Kidney epithelial cell (primary cell): ENCODE measurements at places on chromosomes 3 and 15. TPM values are rescaled to one million over a fixed set of nuclear protein-coding genes. Genes with fewer than 3 reads are reported as not detected.
A peak's percentile ranks its signal among the peaks of the same experiment; 100 is the strongest.

DNA sequence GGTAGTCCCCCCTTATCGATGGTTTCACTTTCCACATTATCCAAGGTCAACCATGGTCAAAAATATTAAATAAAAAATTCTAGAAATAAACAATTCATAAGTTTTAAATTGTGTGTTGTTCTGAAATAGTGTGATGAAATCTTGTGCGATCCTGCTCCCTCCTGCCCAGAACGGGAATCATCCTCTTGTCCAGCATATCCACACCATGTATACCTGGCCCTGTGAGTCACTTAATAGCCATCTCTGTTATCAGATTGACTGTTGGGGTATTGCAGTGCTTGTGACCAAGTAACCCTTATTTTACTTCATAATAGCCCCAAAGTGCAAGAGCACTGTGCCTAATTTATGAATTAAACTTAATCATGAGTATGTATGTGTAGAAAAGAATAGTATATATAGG lies 19.1 kb downstream of the FAM81A start:
- DNase-seq = no peak

DNA sequence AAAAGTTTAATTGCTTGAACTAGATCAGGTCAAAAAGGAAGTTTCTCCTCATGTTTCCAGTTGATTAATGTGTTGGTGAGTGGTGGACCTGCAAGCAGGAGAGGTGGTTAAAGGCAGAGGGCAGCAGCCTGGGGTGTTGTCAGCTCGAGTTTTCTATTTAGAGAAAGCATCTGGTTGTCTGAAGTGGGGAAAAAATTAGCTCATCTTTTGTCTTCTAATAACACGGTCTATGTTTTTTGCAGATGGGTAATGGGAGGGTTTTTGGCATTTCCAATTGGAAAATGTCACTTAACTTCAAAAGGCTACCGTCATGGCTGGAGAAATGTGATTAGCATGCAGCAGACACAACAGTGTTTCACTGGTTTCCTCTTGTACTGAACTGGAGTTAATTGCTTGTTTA lies 122.6 kb downstream of the ITPR1 start:
- no peak for DNase-seq

DNA sequence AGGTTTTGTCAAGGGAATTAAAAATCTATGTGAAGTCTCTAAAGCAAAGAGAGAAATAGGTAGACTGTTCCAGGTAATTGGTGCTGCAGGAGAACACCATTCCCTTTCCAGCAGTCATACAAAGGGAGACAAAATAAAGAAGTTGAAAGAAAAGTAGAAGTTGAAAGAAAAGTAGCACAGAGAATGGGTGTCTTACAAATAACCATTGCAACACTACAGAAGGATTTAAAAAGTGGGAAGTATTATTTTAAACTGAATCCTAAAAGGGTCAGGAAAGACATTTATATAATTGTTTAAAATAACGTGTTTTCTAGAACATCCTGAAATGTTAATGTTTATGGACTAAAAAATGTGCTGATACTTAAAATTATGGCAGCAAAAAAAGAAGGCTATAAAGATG lies 223.8 kb downstream of the RSRC1 start:
- no peak for DNase-seq

DNA sequence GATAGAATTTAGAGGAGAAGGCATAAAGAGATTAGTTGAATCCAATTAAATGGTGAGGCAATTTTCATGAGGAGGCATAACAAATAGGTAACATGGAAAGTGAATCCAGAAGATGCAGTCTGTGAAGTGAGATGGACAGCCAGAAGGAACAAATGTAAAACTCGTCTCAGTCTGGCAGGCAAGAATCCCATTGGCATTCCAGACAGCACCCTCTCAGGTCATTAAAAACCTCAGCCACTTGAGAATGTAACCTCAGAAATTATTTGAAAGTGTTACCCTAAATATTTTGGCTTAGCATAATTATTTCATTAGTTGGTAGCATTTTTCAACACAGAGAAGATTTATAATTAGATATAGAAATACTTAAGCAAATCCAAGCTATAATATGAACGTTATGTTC lies 342.3 kb downstream of the LRRC3B start:
- DNase-seq = no peak

DNA sequence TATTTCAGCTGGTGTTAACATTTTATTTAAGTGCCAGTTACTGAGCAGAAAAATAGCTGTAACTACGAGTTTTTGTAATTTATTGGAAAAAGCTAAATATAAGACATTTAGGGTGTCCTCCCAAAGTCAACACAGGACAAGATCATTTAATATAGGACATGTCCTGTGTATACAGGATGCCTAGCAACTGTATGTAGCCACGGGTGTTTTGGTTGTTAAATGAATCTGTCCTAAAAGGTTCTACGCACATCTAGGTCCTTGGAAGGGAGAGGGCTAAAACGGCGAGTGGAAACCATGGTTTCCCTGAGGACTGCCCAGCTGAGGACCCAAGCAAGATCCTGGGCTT lies 565 bp upstream of the ZNF621 start:
- no peak for DNase-seq

DNA sequence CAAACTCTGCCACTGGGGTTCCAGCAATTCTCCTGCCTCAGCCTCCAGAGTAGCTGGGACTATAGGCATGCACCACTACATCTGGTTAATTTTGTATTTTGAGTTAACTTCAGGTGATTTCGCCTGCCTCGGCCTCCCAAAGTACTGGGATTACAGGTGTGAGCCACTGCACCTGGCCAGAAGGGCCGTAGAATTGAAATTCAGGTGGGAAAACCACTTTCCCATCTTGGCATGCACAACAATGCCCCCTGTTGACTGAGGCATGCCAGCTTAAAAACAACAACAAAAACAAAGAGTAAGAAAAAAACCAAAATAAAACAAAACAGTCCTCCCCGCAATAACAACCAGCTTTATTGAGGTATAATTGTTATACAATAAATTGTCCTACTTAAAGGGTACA lies 32.6 kb upstream of the RAB11A start:
- no peak for DNase-seq

DNA sequence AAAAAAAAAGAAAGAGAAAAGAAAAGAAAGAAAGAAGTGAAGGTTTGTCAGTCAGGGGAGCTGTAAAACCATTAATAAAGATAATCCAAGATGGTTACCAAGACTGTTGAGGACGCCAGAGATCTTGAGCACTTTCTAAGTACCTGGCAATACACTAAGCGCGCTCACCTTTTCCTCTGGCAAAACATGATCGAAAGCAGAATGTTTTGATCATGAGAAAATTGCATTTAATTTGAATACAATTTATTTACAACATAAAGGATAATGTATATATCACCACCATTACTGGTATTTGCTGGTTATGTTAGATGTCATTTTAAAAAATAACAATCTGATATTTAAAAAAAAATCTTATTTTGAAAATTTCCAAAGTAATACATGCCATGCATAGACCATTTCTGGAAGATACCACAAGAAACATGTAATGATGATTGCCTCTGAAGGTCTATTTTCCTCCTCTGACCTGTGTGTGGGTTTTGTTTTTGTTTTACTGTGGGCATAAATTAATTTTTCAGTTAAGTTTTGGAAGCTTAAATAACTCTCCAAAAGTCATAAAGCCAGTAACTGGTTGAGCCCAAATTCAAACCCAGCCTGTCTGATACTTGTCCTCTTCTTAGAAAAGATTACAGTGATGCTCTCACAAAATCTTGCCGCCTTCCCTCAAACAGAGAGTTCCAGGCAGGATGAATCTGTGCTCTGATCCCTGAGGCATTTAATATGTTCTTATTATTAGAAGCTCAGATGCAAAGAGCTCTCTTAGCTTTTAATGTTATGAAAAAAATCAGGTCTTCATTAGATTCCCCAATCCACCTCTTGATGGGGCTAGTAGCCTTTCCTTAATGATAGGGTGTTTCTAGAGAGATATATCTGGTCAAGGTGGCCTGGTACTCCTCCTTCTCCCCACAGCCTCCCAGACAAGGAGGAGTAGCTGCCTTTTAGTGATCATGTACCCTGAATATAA lies 2.0 kb downstream of the B2M start:
- DNase-seq = no peak

DNA sequence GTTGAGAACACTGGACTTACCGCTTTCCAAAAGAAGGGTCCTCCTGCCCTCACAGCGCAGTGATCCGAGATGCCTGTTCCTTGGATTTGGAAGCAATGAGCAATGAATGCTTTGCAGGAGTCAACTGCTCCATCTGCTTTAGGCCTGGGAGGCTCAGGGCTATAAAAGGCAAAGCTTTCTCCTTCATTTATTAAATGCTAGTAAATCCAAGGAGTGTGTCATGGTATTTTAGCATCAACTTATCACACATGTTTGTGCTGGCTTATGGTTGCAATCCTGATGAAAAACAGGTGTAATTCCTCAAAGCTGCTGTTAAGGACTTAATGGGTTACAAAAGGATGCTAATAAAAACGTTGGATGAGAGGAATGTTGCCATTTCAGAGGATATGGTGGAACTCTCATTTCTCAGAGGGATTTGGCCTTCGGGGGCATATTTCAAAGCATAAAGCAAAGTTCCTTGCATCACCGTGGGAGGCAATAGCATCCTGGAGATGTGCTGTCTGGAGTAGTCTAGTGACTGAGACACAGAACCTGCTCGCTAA lies 158.5 kb upstream of the TPM1 start:
- DNase-seq = no peak

DNA sequence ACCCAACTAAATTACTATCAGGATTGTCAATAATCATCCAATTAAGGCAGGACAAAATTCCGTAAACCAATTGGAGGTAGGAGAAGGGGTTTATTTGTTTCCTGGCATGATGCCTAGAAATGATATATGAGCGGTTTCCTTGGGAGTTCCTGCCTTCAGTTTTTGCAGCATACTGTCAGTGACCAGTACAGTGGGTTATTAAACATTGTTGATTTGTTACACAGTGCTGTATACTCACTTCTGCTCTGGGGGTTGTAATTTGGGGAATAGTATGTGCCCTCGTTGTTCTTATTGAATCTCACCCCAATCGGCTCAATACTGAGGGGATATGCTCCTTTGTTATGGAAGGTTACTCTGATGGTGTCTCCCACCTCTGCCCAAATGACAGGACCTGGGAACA lies 22.2 kb downstream of the CP start:
- no peak for DNase-seq

GRCh38 chr3:123028233-123028828 lies 768 bp upstream of the SEMA5B start:
- peak; percentile 18 for DNase-seq

- DNase-seq = no peak
Measured at GRCh38 chr3:134389865-134390264, 15.6 kb upstream of the AMOTL2 start.

The BTBD1 gene
- total RNA-seq = 85.4 and 90.0 TPM in 2 replicates

The ELL3 gene
- 1.3 and 3.5 TPM in 2 replicates for total RNA-seq

The FBXW12 gene
- 0.46 TPM in 1 of 2 replicates, not detected in the other for total RNA-seq

The NEIL1 gene
- total RNA-seq = 6.1 and 10.1 TPM in 2 replicates

The QARS1 gene
- 279 and 320 TPM in 2 replicates for total RNA-seq

The INSYN1 gene
- 1.3 and 3.1 TPM in 2 replicates for total RNA-seq

The TSC22D2 gene
- total RNA-seq = 13.3 and 16.8 TPM in 2 replicates

The HRG gene
- 0.13 and 0.14 TPM in 2 replicates for total RNA-seq

The HEXA gene
- total RNA-seq = 135 and 136 TPM in 2 replicates

The C15orf62 gene
- 1.2 and 1.4 TPM in 2 replicates for total RNA-seq
